Cardiac muscle cell (in vitro differentiated cells and primary cell): ENCODE measurements at places on chromosomes 11 and 22. TPM values are rescaled to one million over a fixed set of nuclear protein-coding genes. Genes with fewer than 3 reads are reported as not detected.

GRCh38 chr22:39318507-39319283, 728 bp downstream of the RPL3 start:
- H3K4me1 ChIP-seq: peaks cover 15% of the 10 kb centered on the region
- peak overlapping the region; percentile 80 for H3K4me3 ChIP-seq
- peaks cover 43% of the 10 kb centered on the region for H3K36me3 ChIP-seq
- no peaks in the 10 kb centered on the region for H3K27me3 ChIP-seq
- peak; percentile 56 for DNase-seq
- peak overlapping the region; percentile 96 for H3K27ac ChIP-seq

GRCh38 chr11:123193742-123194141, 1.3 kb downstream of the CLMP start:
- no peak overlapping the region for H3K4me3 ChIP-seq
- no peaks in the 10 kb centered on the region for H3K36me3 ChIP-seq
- H3K27me3 ChIP-seq: peaks cover 17% of the 10 kb centered on the region

GRCh38 chr11:109961261-109961660, 131.9 kb upstream of the ZC3H12C start:
- H3K36me3 ChIP-seq: no peaks in the 10 kb centered on the region
- no peaks in the 10 kb centered on the region for H3K4me1 ChIP-seq
- H3K4me3 ChIP-seq: no peak overlapping the region
- DNase-seq: no peak

GRCh38 chr22:29443861-29444792, 5.7 kb downstream of the RFPL1 start:
- H3K4me1 ChIP-seq: no peaks in the 10 kb centered on the region
- no peak for DNase-seq
- H3K27ac ChIP-seq: no peak overlapping the region
- no peak overlapping the region for H3K4me3 ChIP-seq

The GPHA2 gene
- not detected in 2 replicates for total RNA-seq

DNA sequence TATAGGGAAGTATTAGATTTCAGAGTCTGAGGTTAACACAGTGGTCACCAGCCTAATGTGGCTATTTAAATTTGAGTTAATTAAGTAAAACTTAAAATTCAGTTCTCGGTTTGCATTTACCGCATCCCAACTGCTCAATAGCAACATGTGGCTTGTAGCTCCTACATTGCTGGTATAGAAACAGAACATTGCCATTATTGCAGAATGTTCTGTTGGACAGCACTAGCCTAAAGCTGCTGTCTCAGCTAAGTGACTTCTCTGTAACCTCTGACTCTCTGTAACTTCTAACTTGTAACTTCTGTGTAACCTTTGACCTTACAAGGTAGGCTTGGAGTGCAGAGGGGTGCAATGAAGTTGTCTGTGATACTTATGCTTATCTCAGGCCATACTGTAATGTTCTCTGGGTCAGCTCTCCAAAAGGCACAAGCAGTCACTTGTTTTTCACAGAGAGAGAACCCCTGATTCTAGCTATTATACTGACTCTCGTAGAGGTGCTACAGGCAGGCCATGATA, 78.7 kb downstream of the ZNRF3 start:
- H3K36me3 ChIP-seq: no peaks in the 10 kb centered on the region
- peaks cover 46% of the 10 kb centered on the region for H3K4me1 ChIP-seq
- no peak overlapping the region for H3K4me3 ChIP-seq
- no peak for DNase-seq

GRCh38 chr11:61647529-61647928, 32.7 kb upstream of the DAGLA start:
- DNase-seq: no peak
- no peak overlapping the region for H3K27ac ChIP-seq
- no peaks in the 10 kb centered on the region for H3K36me3 ChIP-seq
- H3K27me3 ChIP-seq: no peaks in the 10 kb centered on the region
- no peak overlapping the region for H3K4me3 ChIP-seq

- no peaks in the 10 kb centered on the region for H3K27me3 ChIP-seq
- H3K27ac ChIP-seq: no peak overlapping the region
- H3K4me1 ChIP-seq: peaks cover 6% of the 10 kb centered on the region
- no peak overlapping the region for H3K4me3 ChIP-seq
- no peak for DNase-seq
- no peaks in the 10 kb centered on the region for H3K36me3 ChIP-seq
These were observed 33.5 kb downstream of the LIF start for GRCh38 chr22:30212996-30213441.

DNA sequence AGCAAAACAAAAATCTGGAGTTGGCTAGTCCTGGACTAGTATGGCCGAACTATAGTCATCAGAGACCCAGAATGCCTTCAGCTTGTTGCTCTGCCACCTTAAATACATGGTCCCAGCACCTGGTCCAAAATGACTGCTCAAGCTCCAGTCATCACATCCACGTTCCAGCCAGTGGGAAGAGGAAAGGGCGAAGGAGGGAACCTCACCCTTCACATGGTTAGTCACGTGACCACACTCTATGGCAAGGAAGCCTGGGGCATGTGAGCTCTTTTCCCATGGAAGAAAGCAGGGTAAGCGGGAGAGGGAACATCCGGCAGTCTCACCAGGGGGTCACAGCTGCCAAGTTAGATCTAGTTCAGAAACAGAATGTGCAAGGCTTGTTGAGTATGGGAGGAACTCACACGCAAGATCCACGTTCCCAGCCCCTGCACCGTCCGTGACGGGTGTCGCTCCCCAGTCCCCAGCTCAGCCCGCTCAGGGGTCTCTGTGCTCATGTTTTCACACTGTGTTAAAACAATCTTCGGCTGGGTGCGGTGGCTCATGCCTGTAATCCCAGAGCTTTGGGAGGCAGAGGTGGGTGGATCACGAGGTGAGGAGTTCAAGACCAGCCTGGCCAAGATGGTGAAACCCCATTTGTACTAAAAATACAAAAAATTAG, 1.9 kb upstream of the ANO9 start:
- H3K27me3 ChIP-seq: no peaks in the 10 kb centered on the region
- no peak overlapping the region for H3K4me3 ChIP-seq
- no peaks in the 10 kb centered on the region for H3K36me3 ChIP-seq
- no peak for DNase-seq

- no peaks in the 10 kb centered on the region for H3K4me1 ChIP-seq
- no peak overlapping the region for H3K27ac ChIP-seq
- DNase-seq: no peak
- no peaks in the 10 kb centered on the region for H3K27me3 ChIP-seq
- no peak overlapping the region for H3K4me3 ChIP-seq
These were observed 10.2 kb upstream of the PIK3IP1 start for GRCh38 chr22:31302537-31302936.

The GP1BB gene
- total RNA-seq: 89.4 and 100 TPM in 2 replicates

DNA sequence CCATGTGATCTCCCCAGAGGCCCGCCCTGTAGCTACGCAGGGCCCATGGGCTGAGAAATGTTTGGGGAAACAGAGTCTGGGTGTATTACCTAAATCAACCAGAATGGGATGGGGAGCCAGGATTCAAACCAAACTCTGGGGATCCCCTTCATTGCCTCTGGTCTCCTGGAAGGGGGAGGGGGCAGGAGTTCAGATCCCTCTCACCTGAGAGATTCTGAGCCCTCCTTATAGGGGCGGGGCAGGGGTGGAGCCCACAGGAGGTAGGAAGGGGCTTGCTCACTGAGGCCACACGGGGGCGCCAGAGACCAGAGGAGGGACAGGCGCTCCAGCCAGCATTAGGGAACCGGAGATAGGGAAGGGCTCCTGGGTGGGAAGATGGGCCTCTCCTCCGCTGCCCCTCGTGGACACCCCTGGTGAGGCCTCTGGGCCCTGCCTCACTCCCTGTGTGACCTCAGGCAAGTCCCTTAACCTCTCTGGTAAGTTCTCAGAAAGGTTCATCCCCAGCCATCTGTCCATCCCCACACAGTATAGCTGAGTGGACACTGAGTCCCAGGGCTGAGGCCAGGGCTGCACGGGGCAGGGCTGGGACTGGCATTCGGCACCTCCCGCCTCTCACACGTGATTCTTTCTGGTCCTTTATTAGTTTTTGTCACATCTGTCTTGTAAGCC, 2.7 kb upstream of the CDC42BPG start:
- no peak overlapping the region for H3K4me3 ChIP-seq
- H3K4me1 ChIP-seq: peaks cover 6% of the 10 kb centered on the region

The KDM4F gene
- not detected in 2 replicates for total RNA-seq

The UBQLNL gene
- total RNA-seq: 0.92 and 3.4 TPM in 2 replicates

The PKDREJ gene
- total RNA-seq: 0.03 and 0.07 TPM in 2 replicates

The RPLP2 gene
- 523 and 1,109 TPM in 2 replicates for total RNA-seq

The TRIM49 gene
- not detected in 2 replicates for total RNA-seq

The RAB39A gene
- total RNA-seq: 0.24 and 0.88 TPM in 2 replicates

The MOGAT2 gene
- 0.21 and 0.45 TPM in 2 replicates for total RNA-seq

DNA sequence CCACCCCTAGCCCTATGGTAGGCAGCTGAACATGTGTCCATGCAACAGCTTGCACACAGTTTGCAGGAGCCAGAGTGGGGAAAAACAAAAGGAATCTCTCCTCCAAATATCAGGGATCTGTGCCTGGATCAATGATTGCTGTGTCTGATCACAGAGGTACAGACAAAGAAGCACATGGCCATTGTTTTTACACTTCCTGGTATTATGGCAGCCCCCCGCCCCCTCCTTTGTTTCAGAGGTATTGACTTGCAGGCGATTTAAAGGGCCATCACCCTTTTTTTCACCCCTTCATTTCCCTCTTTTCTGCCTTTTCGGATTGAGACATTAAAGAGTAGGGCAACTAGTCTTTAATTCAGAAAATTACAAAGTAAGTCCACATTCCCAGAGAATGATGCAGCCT, 453.0 kb upstream of the LUZP2 start:
- DNase-seq: no peak
- no peaks in the 10 kb centered on the region for H3K27me3 ChIP-seq
- H3K4me3 ChIP-seq: no peak overlapping the region
- no peak overlapping the region for H3K27ac ChIP-seq
- no peaks in the 10 kb centered on the region for H3K36me3 ChIP-seq

The PDE3B gene
- total RNA-seq: 9.0 and 16.9 TPM in 2 replicates

The HBD gene
- total RNA-seq: 0.95 TPM in 1 of 2 replicates, not detected in the other

DNA sequence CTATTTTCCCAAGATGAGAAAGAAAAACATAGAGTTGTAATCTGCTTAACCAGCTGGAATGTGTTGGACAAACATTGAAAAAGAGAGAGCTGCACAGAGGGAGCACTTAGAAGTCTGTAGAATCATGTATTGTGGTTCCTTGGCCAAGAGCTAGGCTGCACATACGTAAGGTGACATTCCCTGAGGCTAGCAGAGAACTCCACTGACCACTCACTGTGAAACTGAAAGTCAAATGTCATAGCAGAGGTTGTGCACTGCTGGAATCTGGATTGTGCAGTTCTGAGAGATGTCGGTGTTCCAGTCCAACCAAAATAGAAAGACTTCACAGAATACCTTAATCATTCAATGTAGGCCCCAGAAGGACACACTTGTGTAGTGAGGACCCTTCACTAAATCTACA, 772.8 kb upstream of the RAG2 start:
- no peak overlapping the region for H3K27ac ChIP-seq
- H3K4me3 ChIP-seq: no peak overlapping the region
- no peaks in the 10 kb centered on the region for H3K4me1 ChIP-seq
- no peaks in the 10 kb centered on the region for H3K36me3 ChIP-seq
- no peaks in the 10 kb centered on the region for H3K27me3 ChIP-seq
- DNase-seq: no peak

The MTFP1 gene
- 39.3 and 73.4 TPM in 2 replicates for total RNA-seq

GRCh38 chr11:33651990-33652389, 48.6 kb downstream of the C11orf91 start:
- no peak for DNase-seq
- H3K27ac ChIP-seq: peak overlapping the region; percentile 89
- H3K4me1 ChIP-seq: peaks cover 24% of the 10 kb centered on the region
- H3K36me3 ChIP-seq: no peaks in the 10 kb centered on the region
- H3K4me3 ChIP-seq: no peak overlapping the region

The BBOX1 gene
- total RNA-seq: not detected in 2 replicates

- H3K27ac ChIP-seq: no peak overlapping the region
- no peaks in the 10 kb centered on the region for H3K36me3 ChIP-seq
- H3K4me3 ChIP-seq: no peak overlapping the region
- H3K4me1 ChIP-seq: no peaks in the 10 kb centered on the region
- DNase-seq: peak; percentile 63
These were observed 51.2 kb upstream of the ARHGAP20 start for GRCh38 chr11:110763249-110764011.

The ADAMTS8 gene
- total RNA-seq: 3.1 and 6.6 TPM in 2 replicates

DNA sequence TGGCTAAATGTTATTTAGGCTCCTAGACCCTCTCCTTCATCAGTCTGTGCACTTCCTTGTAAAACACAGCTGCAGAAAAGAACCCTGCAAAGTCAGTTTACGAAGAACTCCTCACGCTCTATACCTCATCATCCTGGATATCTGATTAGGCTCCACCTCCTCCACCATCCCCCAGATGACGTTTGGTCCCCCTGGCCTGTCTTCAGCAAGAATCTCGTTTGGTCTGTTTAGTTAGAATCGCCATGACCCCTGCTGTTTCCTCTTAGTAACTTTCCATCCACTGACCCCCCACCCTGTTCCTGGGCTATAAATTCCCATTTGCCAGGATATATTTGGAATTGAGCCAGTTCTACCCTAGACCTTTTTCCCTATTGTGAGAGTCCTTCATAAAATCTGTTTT, 214.1 kb downstream of the OPCML start:
- no peaks in the 10 kb centered on the region for H3K4me1 ChIP-seq
- no peaks in the 10 kb centered on the region for H3K36me3 ChIP-seq
- no peaks in the 10 kb centered on the region for H3K27me3 ChIP-seq
- no peak overlapping the region for H3K27ac ChIP-seq
- no peak for DNase-seq
- H3K4me3 ChIP-seq: no peak overlapping the region

DNA sequence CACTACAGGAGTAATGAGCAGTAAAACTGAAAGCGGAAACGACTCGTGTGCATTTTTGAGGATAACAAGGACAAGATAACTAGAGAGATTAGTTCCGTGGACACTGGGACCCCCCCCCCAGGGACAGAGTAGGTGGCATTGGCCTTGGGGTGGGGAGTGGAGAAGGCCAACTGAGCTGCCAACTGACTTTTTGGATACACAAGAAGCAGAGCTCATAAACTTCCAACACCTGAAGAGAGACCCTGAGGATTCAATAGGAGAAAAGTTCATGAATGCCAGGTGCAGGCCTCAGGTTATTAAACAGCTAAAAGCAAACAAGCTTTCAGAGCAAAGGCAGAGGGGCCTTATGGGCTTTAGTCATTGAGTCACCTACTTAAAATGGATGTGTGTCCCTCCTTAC, 17.6 kb upstream of the PRSS23 start:
- H3K27ac ChIP-seq: no peak overlapping the region
- H3K36me3 ChIP-seq: no peaks in the 10 kb centered on the region
- H3K27me3 ChIP-seq: no peaks in the 10 kb centered on the region
- H3K4me1 ChIP-seq: peaks cover 9% of the 10 kb centered on the region
- DNase-seq: no peak

DNA sequence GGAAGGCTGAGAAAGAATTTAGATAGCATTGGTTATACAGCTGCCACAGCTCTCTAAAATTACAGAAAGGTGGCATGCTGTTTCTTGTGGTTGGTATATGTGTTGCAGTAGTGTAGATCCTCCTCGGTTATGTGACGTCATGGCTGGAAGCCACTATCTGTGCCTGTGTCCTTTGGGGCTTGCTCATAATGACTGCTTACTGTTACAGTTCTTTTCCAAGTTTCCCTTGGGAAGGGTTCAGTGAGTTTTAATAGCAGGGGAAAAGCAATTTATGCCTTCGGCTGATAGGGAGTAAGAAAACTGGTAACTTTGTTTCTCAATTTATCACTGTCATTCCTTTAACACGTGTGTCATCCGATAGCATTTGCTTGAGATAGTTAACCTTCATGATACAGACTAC, 47.2 kb downstream of the POLD3 start:
- no peak overlapping the region for H3K4me3 ChIP-seq
- no peaks in the 10 kb centered on the region for H3K4me1 ChIP-seq
- no peak overlapping the region for H3K27ac ChIP-seq
- DNase-seq: no peak

The SSTR3 gene
- 0.06 and 0.21 TPM in 2 replicates for total RNA-seq

The GRAMD1B gene
- total RNA-seq: 47.4 and 81.5 TPM in 2 replicates
